Ureter (tissue), 1 donor: ENCODE measurements at places on chromosomes 11 and 22. TPM values are rescaled to one million over a fixed set of nuclear protein-coding genes. Genes with fewer than 3 reads are reported as not detected.

Gene OR56A3
- total RNA-seq = not detected

Gene SOX6
- total RNA-seq = 6.4 TPM

GRCh38 chr11:9789910-9790309, 126.0 kb downstream of the SWAP70 start:
- DNase-seq = no peak

DNA sequence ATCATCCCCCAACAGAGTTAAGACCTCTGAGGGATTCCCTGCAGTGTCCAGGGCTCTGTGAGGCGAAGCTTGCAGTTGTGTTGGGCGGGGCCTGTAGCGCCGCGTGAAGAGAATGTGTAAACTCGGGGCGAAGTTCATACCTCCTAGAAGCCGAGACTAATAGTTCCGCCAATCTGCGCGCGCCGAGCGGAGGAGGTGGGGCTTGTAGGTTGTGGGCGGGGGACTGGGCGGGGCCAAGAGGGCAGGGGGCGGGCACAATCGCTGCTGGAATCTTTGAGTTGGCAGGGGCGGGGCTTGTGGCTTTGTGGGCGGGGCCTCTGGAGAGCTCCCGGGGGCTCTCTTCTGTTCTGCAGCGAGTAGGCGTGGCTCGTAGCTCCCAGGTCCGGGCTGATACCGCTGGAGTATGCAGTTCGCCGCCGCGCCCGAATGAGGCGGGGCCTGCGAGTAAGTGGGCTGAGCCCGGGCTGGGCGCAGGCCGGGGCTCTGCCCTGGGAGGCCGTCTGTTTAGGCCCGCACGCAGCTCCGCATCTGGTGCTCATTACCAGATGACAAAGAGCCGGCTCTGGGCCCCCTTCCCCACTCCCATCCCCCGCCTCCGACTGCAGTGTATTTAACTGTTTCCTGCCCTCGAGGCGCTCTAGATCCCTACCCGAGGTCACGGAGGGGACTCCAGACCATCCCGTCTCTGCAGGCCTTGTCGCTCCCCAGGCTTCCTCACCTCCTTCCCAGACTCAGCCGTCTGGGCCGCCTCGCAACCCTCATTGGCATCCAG, 4.1 kb downstream of the CD248 start:
- peak; percentile 99 for DNase-seq

- DNase-seq = no peak
These were observed 57.7 kb upstream of the AMPD3 start for GRCh38 chr11:10397226-10397987.
